ENCODE measurements at places on chromosomes 6 and 20. TPM values are rescaled to one million over a fixed set of nuclear protein-coding genes. Genes with fewer than 3 reads are reported as not detected.
A peak's percentile ranks its signal among the peaks of the same experiment; 100 is the strongest.

DNA sequence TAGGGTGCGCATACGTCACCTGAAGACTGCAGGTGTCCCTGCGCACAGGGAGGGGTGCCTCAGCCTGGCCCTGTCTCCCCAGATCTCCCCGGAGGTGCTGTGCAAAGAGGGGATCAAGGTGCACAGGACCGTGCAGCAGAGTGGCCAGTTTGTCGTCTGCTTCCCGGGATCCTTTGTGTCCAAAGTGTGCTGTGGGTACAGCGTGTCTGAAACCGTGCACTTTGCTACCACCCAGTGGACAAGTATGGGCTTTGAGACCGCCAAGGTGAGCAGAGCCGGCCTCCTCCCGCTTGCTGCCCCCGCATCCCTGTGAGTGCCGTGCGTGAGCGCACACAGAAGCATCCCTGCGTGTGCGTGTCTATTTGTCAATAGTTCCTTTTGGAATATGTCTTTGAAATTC lies 150.7 kb downstream of the DTNBP1 start:
- no peak for DNase-seq

GRCh38 chr6:85124472-85125354 lies 325.2 kb upstream of the NT5E start:
- no peak for DNase-seq

GRCh38 chr6:24060982-24061754 lies 64.8 kb upstream of the NRSN1 start:
- DNase-seq, result no peak

The RFX6 gene
- not detected for total RNA-seq

DNA sequence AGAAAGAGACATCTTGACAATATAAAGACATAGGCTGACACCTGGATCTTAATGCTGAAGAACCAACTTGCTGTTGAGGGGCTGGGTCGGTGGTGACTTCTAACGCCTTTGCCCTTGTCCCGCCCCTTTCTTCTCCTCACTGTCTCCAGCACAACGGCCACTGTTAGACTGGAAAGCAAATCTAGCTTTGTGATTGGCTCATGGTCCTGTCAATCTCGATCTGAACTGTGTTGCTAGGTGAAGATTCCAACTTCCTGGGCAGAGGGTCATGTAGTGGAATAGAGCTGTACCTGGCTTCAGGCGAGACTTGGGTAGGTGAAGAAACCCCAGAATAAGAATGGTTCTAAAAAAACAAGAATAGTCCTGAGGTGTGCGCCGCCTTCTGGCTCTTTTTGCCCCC lies at the start of gene PGK2:
PGK2 (minus strand) TSS at position 110 of the 400 bp plus-strand sequence; CDS start at position 12, 98 bp downstream.
- peak; percentile 48 for DNase-seq

DNA sequence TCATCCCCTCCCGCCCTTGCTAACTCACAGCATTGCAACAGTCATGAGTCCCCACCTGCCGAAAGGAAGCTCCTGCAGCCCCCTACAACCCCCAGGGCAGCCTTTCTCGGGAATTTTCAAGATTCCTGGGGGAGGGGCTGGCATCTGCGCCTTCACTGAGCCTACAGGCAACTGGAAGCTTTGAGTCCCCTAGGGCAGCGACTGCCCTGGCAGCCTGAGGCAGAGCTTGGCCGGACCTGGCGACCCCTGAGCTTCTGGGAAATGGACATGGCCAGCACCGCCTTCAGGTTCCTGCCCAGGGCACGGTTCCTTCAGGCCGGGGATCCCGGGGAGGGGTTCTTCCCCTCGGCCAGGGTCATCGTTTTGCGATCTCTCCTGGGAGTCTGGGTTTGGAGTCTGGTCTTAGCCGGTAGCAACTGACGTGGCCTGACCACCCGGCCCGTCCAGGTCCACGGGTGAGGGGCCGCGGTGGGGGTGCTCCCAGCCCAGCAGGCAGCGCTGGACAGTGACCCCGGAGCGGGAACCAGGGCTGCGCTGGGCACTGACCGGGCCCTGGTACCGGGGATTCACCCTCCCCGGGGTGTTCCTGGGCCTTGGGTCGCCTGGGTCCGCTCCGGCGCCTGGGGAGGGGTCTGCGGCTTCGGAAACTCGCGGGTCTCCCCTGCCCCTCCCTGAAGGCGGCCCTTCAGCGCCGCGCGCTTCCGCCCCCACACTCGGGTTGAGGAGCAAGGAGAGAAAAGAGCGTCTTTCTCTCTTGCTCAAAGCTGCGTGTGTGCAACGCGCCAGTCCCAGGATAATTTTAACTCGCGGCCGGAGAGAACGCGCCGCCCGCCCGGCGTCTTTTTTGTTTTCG lies 593 bp upstream of the COL9A3 start:
- no peak for DNase-seq

GRCh38 chr20:38345643-38346042 lies 639 bp upstream of the LBP start:
- no peak for DNase-seq

The POM121L2 gene
- total RNA-seq, result not detected

- DNase-seq, result no peak
Observed at GRCh38 chr6:72551470-72551869, 70.4 kb upstream of the KCNQ5 start.

- DNase-seq, result no peak
Observed at GRCh38 chr6:20921578-20921977, 387.3 kb downstream of the CDKAL1 start.

The AVP gene
- not detected for total RNA-seq

The FOXF2 gene
- 21.5 TPM for total RNA-seq

The FRMD1 gene
- total RNA-seq, result not detected

- no peak for DNase-seq
Observed at GRCh38 chr6:90494067-90494780, 92.6 kb downstream of the MAP3K7 start.

DNA sequence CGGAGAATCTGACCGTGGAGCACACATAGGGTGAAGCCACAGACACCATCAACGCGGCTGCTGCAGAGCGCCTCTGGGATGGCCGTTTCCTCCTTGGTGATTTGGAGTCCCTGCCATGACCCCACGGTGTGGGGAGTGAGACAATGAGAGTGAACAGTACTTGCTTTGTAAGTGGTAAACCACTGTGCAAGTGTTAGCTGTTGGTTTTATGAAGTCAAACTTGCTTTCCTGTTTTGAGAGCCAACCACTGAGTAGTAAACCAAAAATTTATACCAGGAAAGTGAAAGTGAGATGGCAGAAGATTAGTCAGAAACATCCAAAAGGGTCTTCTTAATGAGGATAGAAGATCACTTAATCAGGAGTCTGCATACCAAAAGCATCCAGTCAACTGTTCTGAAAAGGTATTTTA lies 160.7 kb downstream of the FOXC1 start:
- DNase-seq, result no peak

The NHSL1 gene
- total RNA-seq, result 3.1 TPM

GRCh38 chr6:85660181-85660611 lies 17.5 kb upstream of the SYNCRIP start:
- peak; percentile 63 for DNase-seq

The PLCG1 gene
- 29.3 TPM for total RNA-seq

DNA sequence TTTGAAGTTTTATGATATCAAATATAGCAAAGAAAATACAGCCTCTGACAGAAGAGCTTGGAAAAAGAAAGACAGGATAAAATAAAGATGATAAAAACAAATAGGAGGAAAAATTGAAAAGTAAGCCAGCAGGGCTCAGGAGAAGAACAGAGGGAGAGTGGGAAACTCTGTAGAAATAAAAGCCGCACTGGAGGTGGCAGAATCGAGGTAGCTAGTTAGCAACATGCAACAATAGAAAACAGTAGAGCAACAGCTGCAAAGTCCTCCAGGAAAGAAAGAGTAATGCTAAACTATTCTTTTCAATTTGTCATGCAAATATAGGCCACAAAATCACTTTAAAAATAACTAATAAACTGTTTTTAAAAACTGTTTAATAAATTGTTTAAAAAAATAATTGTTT lies 28.8 kb downstream of the HBS1L start:
- DNase-seq, result no peak

DNA sequence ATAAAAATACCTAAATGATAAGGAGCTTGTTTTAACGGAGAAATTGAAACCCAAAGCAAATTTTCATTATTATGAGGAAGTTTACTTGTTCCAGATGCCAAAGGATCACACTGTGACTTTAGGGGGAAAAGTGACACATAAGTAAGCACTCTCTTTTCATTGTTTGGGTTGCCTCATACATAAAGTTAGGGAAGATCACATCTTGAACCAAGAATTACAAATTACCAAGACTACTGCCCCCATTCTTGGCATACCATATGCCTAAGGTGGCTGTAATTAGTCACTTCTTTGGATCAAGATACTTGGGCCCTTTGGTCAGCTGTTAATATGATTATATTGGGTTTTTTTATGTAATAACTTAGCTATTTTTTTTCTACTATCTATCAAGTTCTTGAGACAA lies 269.0 kb downstream of the COL12A1 start:
- no peak for DNase-seq

The TSBP1 gene
- not detected for total RNA-seq

The NRSN1 gene
- not detected for total RNA-seq

The TCF21 gene
- not detected for total RNA-seq

DNA sequence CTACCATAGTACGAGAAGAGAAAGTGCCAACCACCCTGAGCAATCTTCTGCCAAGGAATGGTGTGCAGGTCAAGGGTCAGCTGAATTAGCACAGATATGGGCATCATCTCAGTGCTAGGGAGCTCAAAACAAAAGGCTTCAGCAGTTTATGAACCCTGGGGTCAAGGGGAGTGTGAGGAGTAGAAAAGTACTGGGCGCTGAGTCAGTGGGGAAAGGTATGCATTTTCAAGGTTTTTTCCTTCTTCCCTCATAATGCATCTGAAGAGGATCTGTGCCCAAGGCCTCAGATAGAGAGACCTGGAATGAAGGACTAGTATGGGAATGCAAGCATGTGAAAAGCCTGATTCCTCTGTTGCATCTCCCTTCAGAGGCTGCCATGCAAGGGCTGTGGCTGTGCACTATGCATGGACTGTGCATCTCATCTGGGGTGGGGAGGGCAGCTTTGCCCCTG lies 81.7 kb downstream of the PERP start:
- no peak for DNase-seq

DNA sequence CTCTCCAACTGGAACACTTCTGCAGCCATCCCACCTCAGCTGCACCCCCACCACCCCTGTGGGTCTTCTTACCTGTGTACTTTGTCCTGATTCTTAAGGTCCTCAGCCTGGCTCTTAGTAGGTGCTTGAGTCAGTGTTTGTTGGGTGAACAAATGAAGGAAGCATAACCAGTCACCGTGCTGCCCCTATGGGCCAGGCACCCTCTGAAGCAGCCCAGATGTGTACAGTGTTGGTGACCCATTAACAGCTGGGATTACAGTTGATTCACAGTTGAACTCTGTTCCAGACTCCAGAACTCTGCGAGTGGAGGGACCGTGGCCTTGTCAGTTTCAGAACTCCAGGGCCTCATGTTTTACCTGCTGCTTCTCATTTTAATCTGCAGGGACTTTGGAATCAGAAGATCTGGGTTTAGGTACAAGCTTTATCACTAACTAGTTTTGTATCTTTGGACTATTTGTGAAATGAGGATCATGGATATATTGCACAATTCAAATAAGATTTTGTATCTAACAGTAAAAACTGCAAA lies 203.8 kb downstream of the TMEM242 start:
- no peak for DNase-seq

DNA sequence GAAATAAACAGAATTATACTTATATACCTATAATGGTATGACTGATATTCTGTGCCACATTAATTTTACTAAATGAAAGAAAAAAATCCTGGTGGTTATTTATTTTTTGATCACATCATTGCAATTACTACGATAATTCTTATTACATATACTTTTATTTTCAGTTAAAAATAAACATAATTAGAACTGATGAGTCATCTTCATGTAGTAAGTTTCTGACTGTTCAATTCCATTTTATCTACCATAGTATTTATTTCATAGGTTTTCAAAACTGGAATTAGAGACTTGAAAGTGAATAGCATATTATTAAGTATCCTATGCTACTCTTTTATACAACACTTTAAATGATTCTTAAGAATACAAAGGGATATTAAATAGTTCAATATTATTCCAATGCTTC lies 80.3 kb downstream of the DTNBP1 start:
- DNase-seq, result no peak

- DNase-seq, result peak; percentile 96
Observed at GRCh38 chr20:63980806-63981728, at the start of gene PRPF6. Gene PRPF6, plus strand, starts transcription at chr20:63981132. Its CDS starts 114 bp downstream, at chr20:63981246.

The SEL1L2 gene
- not detected for total RNA-seq

- no peak for DNase-seq
Observed at GRCh38 chr6:139905404-139906052, 531.1 kb upstream of the CITED2 start.

The STAU1 gene
- total RNA-seq, result 47.4 TPM

DNA sequence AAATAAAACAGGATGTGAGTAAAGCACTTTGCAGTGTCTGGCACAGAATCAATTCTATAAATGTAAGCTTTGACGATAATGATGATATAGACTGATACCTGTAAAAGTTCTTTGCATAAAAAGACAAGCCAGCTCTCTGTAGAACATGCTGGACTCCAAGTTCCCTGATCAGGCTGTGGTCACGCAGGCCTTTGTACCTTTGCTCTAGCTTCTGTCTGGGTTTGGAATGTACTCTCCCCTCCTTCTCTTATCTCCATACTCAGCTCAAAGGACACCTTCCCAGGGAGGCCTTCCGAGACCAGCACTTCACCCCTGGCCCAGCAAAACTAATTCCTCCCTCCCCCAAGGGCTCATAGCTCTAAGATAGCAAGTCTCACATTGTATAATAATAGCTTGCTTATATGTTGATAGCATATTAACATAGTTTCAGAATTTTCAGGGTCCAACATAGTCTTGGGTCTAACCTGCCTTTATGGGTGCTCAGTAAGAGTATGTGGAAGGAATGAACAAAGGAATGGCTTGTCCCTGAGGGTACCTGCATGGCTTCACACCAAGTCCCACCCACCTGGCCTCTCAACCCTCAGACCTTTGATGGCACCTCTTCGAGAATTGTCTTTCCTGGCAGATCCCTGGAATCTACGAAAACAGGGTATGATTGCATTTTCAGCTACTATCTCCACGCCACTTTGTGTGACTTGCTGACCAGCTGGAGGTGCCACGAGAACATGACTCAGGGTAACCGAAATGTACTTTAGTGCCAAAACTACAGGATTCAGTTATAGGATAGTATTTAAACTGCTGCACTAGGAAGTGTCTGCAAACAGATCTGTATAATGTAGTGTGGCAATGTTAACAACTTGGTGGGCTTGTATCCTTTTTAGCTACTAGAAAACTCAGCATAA lies 41.7 kb upstream of the PIM1 start:
- peak; percentile 31 for DNase-seq

The STMND1 gene
- not detected for total RNA-seq

The COX7A2 gene
- total RNA-seq, result 526 TPM

GRCh38 chr6:155215906-155216305 lies 47.9 kb upstream of the CLDN20 start:
- DNase-seq, result no peak

The PROKR2 gene
- not detected for total RNA-seq

The ACSS1 gene
- 0.10 TPM for total RNA-seq

Data from H4 (cell line).